Spleen (tissue), 13 donors: ENCODE measurements at places on chromosomes 4 and X. TPM values are rescaled to one million over a fixed set of nuclear protein-coding genes. Genes with fewer than 3 reads are reported as not detected.

ANTXR2 gene
- total RNA-seq, result 36.1 TPM

DNA sequence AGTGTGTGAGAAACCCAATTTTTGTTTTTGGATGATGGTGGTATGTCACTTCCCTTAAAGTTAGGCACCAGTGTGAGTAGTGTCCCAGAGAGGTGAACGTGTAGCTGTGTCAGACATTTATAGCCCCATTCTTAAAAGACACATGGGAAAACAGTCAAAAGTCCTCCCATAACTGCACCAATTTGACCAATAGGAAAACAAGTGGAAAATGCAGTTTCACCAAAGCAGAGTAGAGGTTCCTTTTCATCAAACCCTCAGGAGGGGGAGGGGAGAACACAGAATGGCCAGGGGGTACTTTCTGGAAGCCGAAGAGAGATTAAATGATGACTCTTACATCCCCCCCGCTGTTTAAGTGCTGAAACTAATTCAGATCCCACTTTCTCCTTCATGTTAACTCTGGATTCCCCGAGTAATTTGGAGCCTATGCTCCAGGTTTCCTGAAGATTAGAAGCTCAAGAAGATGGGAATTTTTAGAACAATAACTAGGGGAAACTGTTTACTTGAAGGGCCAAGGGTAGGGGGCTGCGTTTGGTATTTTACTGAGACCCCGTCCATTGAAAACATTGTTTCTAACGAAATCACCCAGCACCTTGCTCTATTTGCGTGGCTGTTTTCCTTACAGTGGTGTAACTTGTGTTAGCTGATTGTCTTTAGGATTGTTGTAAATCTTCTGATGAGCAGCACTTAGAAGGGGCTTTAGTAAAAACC, 2.1 kb upstream of the LEF1 start:
- no peak for DNase-seq

DNA sequence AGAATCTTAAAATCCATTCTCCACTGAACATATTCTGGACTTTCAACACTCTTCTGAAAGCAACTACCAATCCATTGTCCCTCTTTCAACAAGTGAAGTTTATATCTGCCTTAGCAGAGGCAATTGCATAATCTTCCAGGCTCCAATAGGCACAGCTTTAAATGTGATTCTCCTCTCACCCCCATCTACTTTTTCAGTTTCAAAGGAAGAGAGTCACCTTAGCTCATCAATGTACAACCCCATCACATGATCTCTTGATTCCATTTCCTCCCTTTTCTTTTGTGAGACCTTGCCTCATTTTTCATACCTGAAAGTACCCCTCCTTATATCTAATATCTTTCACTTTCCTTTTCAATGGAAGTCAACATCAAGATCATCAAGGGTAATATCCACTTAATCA, 921.7 kb upstream of the EPHA5 start:
- no peak for DNase-seq

GRCh38 chrX:44674906-44675305, 132.2 kb upstream of the FUNDC1 start:
- DNase-seq, result no peak

FGA gene
- total RNA-seq, result not detected

- DNase-seq, result no peak
These were observed 266.0 kb downstream of the PAPSS1 start for GRCh38 chr4:107453987-107454386.

DNA sequence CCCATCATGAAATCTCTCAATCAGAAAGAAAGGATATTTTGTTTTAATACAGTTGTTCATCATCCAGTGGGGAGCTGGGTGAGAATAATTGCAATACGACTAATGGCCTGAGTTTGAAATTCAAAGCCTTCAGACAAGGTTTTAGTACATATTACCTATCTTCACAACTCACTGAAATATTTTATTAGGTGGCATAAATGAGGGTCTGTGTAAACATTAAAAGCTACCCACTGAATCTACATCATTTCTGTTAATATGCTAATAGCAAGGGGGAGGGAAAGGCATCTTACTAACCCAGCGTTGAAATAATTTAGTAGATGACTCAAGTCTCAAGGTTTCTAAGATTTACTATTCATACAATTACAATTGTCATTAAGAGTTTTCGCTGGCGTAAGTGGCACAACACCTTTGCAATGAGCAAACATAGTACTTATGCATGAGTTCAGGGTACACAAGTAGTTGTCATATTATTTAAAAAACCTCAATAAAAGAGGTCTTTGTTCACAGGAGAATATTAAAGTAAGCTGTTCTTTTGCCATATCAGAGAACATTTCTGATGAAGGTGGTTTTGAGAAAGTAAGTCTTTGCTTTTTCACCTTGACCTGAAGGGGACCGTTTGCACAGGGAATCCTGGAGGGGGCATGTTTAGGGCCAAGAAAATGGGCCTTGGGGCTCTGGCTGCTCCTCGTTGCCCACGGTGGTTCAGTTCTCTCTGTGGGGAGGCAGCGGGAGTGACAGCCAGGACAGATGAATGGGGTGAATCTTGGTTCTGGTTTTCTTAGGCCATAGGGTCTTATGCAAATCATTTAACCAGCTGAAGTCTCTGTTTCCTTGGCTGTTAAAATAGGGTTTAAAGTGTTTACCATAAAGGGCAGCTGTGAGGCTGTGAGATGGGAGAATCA, 4.5 kb upstream of the RHOH start:
- DNase-seq, result no peak
